ENCODE measurements at places on chromosomes 2 and 18.
A peak's percentile ranks its signal among the peaks of the same experiment; 100 is the strongest.

DNA sequence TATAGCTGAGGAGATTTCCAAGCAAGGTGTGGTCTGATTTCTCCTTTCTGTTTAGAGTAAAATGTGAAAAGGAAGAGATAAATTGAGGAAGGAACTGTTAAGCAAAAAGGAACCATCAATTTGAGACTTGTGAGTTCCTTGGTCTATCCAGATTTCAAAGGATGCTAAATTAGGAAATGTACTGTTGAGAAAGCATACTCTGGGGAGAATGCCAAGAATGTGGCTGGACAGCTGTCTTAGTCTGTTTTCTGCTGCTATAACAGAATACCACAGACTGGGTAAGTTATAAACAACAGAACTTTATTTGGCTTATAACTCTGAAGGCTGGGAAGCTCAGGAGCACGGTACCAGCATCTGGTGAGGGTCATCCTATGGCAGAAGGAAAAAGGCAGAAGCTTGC lies 1097.2 kb downstream of the TDRD15 start:
- no peak for DNase-seq

DNA sequence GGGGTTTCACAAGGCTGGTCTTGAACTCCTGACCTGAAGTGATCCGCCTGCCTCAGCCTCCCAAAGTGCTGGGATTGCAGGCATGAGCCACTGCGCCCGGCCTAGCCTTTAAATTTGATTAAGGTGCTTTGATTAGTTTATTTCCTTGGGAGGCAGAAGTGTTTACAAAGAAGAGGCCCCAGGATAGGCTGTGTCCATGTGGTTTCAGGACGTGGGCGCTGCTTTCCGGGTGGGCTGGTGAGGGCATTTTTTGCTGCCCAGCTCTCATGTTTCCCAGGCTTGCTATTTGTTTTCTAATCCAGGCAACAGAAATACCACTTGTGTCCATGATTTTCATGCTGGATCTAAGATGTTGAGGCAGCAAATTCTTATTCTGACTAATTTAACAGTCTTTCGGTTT lies 124.2 kb downstream of the SH3RF3 start:
- DNase-seq = no peak

GRCh38 chr18:37721544-37722522 lies 156.2 kb upstream of the CELF4 start:
- no peak for DNase-seq

DNA sequence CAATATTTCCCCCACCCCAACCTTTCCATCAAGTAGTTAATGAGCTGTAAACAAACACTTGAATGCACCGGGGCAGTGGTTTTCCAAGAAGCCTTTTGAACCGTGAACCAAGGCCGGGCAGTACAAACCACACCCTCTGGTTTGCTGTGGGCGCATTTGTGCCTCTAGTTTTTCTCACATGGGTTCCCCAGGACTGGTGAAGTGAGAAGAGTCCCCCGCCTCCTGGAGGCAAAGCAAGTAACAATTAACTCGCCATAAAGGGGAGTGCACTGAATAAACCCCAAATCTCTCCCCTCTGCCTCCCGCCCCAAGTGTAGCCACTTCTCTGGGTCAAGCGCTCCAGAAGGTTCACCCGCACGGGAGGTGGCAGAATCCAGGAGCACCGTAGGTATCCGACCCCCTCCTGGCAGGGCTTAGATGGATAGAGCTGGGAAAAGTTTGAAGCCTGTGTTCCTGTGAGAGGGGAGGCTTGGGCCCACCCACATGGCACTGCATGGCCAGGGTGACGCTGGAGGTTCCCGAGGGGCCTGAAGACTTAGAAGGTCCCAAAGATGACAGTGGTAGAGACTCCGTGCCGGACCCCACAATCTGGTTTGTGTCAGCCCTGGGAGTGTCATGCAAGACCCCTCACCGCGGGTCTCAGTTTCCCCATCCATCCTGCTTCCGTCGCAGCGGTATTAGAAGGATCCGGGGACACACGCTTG lies 182.2 kb downstream of the SMAD2 start:
- no peak for DNase-seq

- no peak for DNase-seq
These were observed 98.6 kb downstream of the IRS1 start for GRCh38 chr2:226701052-226701451.

GRCh38 chr2:64094663-64095382 lies 49.4 kb downstream of the PELI1 start:
- DNase-seq = no peak

DNA sequence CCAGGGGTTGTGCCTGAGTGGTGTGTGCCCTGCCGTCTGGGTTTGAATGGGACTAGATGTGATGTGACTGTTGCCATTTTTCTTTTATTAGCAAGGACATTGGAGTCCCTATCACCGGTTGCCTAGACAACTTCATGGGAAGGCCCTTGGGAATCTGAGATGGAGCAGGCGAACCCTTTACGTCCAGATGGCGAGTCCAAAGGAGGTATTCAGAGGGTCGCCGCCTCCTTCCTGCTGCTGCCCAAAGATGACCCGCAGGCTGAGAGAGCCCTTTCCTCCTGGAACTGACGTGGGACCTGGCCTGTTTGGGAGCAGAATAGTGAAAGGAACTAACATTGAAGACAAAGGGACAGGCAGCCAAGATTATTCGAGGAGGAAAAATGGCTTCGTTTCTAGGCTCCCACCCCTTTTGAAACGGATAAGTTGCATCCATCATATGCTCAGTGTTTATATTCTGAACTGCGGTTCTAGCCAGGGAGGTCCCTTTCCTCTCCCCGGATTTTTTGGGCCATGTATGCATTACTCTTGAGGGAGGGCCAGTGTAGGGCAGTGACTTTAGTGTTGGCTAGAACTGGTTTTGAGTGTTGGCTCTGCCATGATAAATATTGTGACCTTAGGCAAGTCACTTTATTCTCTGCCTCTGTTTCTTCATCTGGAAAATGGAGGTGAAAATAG lies 673 bp downstream of the CENPO start:
- peak; percentile 7 for DNase-seq

GRCh38 chr2:96665083-96665569 lies 22.6 kb downstream of the FER1L5 start:
- DNase-seq = no peak

DNA sequence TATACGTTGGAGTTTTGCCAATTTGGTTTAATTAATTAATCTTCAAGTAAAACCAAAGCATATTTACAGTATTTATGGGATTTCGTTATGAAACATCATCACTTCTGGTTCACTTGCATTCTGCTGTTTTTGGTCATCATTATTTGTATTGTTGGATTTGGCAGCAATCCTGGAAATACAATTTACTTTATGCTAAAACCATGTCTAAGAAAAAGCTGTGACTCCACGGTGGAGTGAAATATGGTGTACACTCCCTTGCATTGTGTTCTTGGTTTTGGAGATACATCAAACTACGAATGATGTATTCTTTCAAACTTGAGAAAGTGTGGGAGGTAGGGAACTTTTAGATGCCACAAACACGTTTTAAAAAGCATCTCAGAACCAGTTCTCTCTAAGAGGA lies 106.4 kb downstream of the CTAGE1 start:
- no peak for DNase-seq

DNA sequence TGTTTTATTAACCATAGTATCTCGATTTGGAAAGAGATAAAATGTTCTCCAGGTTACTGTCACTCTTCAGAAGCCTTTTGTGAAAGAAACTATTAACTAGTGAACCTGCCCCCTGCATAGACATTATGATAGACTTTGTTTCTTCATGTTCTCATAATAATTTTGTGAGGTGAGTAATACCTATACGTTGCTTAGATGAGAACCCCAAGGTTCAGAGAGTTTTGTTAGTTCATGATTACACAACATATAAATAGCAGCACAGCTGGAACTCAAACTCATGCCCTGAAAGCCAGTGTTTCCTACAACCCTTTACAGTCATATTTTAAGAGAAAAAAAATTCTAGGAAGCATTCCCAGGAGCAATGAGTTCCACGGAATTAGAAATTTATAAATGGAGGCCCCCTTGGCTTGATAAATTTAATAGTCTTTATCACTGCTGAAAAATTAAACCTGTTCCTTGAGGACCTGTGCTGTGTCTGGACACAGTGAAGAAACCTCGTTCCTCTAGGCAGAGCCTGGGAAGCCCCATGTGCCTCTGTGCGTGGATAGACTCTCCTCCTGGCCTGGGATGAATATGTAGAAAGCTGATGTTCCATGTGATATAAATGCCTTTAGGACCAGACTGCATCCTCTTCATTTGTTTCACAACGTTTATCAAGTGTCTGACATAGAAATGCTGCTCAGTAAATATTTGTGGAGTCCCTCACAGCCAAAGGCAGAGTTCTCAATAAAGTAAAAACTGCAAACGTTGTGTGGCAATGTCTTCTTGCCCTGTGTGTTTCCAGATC lies 1257.0 kb upstream of the GYPC start:
- DNase-seq = no peak

DNA sequence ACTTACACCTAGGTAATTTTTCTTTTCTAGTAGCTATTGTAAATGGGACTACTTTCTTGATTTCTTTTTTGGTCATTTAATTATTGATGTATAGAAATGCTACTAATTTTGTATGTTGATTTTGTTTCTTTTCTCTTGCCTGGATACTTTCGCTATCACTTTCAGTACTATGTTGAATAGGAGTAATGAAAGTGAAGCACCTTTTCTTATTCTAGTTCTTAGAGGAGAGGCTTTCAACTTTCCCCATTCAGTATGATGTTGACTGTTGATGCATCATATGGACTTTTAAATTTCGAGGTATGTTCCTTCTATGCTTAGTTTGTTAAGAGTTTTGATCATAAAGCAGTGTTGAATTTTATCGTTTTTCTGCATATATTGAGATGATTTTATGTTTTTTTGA lies 142.5 kb downstream of the CDH19 start:
- DNase-seq = no peak

DNA sequence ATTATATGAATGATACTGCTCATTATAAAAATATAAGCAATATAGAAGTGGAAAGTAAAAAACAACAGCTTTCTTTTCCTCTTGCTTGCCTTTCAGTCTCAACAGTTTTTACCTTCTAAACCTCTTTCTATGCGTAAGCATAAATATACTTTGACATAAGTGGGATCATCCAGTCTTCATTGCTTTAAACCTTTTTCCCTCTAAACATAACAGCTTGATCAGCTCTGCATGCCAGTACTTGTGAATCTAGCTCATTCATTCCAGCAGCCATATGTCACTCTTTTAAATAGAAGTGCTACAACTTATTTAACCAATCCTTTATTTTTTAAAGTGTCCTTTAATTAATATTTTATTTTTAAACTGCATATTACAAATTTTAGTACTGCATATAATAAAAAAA lies 88.1 kb downstream of the TTC27 start:
- DNase-seq = no peak

DNA sequence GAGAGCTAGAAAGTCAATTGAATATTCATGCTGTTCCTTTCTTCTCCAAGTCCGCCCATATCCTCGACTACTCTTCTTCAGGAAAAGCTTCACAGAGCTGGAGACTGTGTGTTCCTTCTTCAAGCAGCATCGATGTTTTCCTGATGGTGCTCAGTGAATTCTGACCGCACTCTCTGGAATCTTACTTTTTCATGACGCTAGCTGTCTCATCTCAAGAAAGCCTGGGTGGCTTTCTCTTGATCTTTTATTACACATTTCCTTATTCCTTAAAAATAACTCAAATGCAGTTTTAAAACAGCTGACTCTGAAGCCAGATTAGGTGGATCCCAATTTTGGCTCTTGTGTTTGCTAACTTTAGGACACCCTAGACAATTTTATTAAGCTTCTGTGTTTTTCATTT lies 1245.1 kb upstream of the LRRTM1 start:
- no peak for DNase-seq

DNA sequence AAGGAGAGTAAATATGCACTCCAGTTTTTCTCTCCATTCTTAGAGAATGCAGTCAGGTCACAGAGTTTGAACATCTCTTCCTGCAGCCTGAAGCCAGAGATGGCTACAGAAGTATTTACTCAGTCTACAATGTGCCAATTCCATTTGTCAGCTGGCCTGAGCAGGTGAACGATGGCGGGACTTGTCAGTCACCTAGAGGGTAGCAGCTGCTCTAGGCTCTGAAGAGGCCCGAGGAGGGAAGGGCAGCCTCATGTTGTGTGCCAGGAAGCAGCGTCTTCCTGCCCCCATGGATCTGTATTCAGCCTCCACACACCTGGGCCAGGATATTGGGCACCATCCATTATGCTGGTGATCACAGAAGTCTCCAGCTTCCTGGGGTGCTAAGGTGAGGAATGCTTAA lies 316.7 kb upstream of the CHAC2 start:
- no peak for DNase-seq

GRCh38 chr2:18299423-18300212 lies 260.8 kb downstream of the RDH14 start:
- no peak for DNase-seq

DNA sequence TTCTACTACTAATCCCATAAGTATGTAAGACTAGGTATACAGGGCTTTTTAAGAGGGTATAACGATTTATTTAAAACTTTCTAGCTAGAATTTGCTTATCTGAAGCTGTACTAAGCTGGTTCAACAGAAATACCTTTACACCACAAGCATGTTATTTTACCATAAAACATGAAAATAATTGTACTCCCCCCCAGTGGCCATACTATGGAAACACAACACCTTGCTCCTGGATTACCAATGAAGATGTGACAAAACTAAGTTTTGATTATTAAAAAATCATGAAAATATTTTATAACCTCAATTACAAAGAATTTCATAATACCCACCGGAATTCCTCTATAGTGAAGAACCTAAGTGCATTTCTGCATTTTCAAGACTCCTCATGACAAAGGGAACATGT lies 27.3 kb downstream of the LPIN2 start:
- no peak for DNase-seq

GRCh38 chr2:26942543-26943295 lies 27.7 kb upstream of the MAPRE3 start:
- peak; percentile 68 for DNase-seq

DNA sequence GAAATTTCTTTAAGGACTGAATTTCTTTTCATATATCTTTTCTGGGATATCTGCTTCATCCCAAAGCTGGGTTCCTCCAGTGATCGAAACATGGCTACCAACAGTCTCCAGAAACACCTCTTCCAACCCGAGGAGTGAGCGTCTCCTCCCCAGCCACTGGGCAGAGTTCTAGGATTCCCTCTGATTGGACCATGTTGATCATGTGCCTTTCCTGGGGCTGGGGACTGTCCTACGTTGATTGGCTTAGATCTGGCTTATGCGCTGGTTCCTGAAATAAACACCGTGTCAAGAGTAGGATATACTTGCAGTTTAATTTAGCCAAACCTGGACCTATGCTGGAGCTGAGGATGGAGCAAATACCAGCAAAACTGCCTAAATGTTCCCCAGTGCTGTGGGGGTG lies 55.5 kb upstream of the SLC16A14 start:
- no peak for DNase-seq

DNA sequence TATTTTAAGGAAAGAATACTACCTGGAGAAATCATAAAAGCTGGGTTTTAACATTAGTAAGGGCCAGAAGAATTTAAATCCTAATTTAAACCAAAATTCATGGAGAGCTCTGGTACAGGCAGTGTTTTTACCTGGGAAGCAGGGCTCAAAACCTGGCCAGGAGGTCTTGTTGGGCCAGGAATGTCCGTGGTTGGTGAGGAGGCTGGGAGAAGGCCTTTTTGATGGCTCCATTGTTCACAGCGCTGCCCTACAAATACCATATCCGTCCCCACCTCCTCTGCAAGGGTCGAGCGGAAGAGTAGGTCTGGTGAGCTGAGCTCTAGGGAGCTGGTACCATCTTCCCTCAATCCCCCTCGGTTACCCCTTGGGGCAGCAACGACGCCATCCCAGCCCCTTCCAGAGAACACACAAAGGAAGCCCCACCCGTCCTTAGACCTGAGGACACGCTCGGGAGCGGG lies 10.9 kb upstream of the HOXD1 start:
- no peak for DNase-seq

GRCh38 chr2:24831221-24832072 lies 38.2 kb downstream of the CENPO start:
- DNase-seq = no peak
